Fibroblast of lung (primary cell): ENCODE measurements at places on chromosomes 5 and 9. TPM values are rescaled to one million over a fixed set of nuclear protein-coding genes. Genes with fewer than 3 reads are reported as not detected.
A peak's percentile ranks its signal among the peaks of the same experiment; 100 is the strongest.

DNA sequence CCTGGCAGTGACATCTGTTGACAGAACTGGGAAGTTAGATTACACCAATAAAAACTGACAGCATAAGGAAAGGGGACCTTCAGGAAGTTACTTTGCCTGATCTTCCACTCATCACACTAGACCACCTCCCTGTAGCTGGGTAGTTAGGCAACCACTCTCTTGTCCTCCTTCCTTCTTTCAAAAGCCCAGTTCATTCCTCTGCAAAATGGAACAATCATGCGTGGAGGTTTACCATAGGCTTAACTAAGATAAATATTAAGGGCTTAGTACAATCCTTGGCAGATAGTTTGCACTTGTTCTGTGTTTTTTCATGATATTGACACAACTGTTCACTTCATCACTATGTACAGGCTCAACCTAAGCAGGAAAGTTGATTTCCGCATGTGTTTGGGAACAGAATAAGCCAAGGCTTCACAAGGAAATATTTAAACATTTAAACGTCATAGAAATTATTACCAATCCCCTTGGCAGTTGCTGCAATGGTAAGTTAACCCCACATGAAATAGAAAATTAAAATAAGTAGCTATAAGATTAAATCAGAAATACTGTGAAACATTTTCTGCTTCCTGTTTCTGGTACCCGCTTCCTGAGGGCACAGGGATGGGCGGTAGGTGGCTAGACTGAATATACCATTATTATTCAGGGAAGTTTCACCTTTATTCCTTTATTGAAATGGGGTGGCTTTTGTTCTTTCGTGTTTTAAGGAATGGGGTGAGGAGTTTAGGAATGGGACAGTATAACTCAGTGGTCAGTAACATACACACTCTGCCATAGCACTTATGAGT lies 9.9 kb upstream of the PTGER4 start:
- no peaks in the 10 kb centered on the region for H3K4me1 ChIP-seq
- H3K36me3 ChIP-seq, result no peaks in the 10 kb centered on the region
- H3K27ac ChIP-seq, result no peak overlapping the region
- DNase-seq, result no peak

- H3K27ac ChIP-seq, result no peak overlapping the region
- H3K36me3 ChIP-seq, result no peaks in the 10 kb centered on the region
- DNase-seq, result no peak
- no peaks in the 10 kb centered on the region for H3K27me3 ChIP-seq
- H3K4me3 ChIP-seq, result no peak overlapping the region
These were observed 98.4 kb upstream of the GDNF start for GRCh38 chr5:37938076-37938852.

The CCNJL gene
- 0.26 TPM in 1 of 2 replicates, not detected in the other for total RNA-seq

The PDZD2 gene
- under 0.01 and 0.33 TPM in 2 replicates for total RNA-seq

The SPINK1 gene
- not detected in 2 replicates for total RNA-seq

The PCDHGA4 gene
- 2.8 and 7.6 TPM in 2 replicates for total RNA-seq

GRCh38 chr9:114945616-114946412 lies 15.4 kb upstream of the TNFSF8 start:
- no peak for DNase-seq
- H3K36me3 ChIP-seq, result no peaks in the 10 kb centered on the region
- H3K27me3 ChIP-seq, result peaks cover 9% of the 10 kb centered on the region
- no peak overlapping the region for H3K4me3 ChIP-seq

- H3K27me3 ChIP-seq, result no peaks in the 10 kb centered on the region
- H3K4me3 ChIP-seq, result no peak overlapping the region
- DNase-seq, result no peak
- H3K27ac ChIP-seq, result no peak overlapping the region
These were observed 84.8 kb downstream of the PPP2R2B start for GRCh38 chr5:146793709-146794108.

- H3K27me3 ChIP-seq, result no peaks in the 10 kb centered on the region
- no peaks in the 10 kb centered on the region for H3K4me1 ChIP-seq
- peaks cover 6% of the 10 kb centered on the region for H3K36me3 ChIP-seq
- no peak for DNase-seq
These were observed 39.0 kb downstream of the FAM78A start for GRCh38 chr9:131237291-131237690.

DNA sequence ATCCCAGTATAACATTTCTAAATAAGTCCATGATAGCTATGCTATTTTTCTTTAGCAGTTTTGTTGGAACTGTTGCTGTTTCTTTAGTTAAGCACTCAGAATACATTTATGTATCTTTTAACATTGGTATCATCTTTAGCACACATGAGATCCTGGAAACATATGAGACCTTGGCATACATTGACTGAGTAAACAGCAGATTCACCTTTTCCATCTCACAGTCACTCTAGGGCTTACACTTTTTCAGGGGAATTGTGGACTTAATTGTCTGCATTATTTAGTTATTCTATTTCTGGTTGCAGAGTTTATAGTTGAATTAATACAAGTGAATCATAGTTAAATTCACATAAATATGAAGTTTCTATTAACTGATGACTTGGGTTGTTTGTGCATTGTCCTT lies 70.1 kb downstream of the COMMD10 start:
- no peak overlapping the region for H3K4me3 ChIP-seq
- no peaks in the 10 kb centered on the region for H3K4me1 ChIP-seq
- no peak overlapping the region for H3K27ac ChIP-seq
- H3K27me3 ChIP-seq, result no peaks in the 10 kb centered on the region
- no peaks in the 10 kb centered on the region for H3K36me3 ChIP-seq

DNA sequence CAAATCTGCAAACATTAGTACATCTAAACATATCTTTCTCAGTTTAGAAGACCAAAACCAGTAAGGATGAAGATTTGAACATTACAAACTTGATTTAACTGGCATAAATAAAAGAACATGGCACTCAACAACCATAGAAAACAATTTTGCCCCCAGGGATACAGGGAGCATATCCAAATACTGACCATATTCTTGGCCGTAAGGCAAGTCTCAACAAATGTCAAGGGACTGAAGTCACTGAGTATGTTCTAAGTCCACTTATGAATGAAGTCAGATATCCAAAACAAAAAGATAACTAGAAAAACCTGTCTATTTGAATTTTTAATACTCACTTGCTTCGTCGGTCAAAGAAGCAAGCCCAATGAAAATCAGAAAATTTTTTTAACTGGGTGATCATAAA lies 14.1 kb downstream of the FEM1C start:
- H3K4me1 ChIP-seq, result peaks cover 4% of the 10 kb centered on the region
- no peaks in the 10 kb centered on the region for H3K36me3 ChIP-seq
- no peak for DNase-seq
- no peak overlapping the region for H3K27ac ChIP-seq
- H3K4me3 ChIP-seq, result no peak overlapping the region

- peak; percentile 82 for DNase-seq
- H3K36me3 ChIP-seq, result no peaks in the 10 kb centered on the region
- H3K4me3 ChIP-seq, result no peak overlapping the region
These were observed 46.3 kb downstream of the PTCD2 start for GRCh38 chr5:72366324-72366976.

- DNase-seq, result no peak
- H3K27ac ChIP-seq, result no peak overlapping the region
- H3K27me3 ChIP-seq, result no peaks in the 10 kb centered on the region
These were observed 10.3 kb downstream of the FRRS1L start for GRCh38 chr9:109156708-109157107.

DNA sequence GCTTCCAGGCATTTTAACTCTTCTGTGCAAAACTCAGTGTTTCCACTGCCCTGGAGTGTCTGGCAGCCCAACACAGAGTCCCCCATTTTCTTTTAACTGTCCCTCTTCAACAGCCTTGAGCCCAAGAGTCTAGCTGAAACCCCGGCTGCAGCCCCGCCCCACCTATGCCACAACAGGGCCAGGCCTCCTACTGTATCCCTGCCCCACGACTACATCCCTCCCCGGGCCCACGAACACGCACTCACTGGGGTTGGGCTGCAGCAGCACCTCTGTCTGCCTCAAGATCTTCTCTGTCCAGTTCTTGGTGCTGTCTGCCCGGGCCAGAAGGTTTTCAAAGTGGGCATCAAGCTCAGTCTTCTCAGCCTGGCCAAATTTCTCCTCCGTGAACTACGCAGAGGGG lies 6.1 kb downstream of the SH3GLB2 start:
- DNase-seq, result no peak
- H3K27ac ChIP-seq, result no peak overlapping the region
- peaks cover 8% of the 10 kb centered on the region for H3K4me1 ChIP-seq
- H3K4me3 ChIP-seq, result no peak overlapping the region

GRCh38 chr9:135948968-135949367 lies 12.2 kb downstream of the UBAC1 start:
- H3K27me3 ChIP-seq, result no peaks in the 10 kb centered on the region
- H3K36me3 ChIP-seq, result peaks cover 20% of the 10 kb centered on the region
- H3K4me3 ChIP-seq, result no peak overlapping the region
- no peak for DNase-seq
- H3K27ac ChIP-seq, result no peak overlapping the region

DNA sequence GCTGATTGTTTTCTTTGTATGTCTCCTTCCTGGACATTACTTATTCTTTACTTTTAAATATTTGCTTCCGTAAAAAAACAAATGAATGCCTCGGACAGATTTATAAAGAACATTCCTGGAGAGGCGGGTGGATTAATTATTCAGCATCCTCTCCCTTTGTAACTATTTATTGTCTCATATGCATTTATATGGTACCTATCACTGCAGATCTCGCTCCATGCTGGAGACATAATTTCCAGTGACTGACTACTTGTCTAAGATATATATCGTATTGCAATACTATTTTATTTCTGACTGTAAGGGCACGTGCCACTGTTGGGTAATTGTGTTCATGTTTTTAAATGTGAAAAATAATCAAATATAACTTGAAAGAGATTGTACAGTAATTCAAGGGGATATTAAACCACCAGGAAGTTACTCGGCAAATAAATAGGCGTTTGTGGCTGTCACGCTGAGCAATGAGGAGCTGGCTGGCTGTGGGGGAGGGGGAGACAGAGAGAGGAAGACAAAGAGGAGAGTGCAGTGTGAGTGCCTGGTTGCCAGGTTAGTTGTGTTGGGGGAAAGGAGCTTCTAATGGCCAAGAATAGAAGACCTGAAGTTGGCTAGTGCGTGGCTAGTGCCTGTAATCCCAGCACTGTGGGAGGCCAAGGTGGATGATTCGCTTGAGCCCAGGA lies 131.8 kb upstream of the GABRP start:
- H3K27ac ChIP-seq, result no peak overlapping the region
- no peaks in the 10 kb centered on the region for H3K27me3 ChIP-seq
- H3K4me3 ChIP-seq, result no peak overlapping the region

DNA sequence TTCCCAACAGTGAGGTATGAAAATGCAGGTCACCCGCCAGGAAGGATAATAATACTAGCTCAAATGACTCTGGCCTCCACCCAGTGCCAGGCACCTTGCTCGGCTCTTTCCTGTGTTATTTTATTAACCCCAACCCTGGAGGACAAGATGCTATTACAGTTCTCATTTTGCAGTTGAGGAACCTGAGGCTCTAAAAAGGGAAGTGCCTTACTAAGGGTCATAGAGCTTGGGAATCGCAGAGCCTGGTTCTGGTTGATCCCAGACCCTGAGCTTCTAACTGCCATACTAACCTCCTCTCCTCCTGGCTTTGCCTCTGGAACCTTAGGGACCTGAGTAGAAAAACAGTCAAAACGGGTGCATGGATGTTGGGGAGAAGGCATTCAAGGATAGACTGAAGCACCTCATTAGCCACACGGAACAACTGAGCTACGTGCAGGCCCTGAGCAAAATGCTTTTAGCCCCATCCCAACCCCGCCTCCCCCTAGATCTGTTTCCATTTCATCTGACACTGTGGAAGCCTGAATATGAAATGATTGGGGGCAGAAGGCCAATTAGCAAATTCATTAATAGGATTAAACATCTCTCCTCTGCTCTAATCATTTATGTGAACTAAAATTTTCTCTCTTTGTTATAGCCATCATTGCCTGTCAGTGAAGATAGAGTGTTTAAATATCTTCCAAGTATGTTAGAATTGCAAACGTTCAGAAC lies 7.9 kb downstream of the KCNIP1 start:
- no peaks in the 10 kb centered on the region for H3K36me3 ChIP-seq
- no peak overlapping the region for H3K4me3 ChIP-seq
- DNase-seq, result no peak
- no peaks in the 10 kb centered on the region for H3K4me1 ChIP-seq
- no peak overlapping the region for H3K27ac ChIP-seq

DNA sequence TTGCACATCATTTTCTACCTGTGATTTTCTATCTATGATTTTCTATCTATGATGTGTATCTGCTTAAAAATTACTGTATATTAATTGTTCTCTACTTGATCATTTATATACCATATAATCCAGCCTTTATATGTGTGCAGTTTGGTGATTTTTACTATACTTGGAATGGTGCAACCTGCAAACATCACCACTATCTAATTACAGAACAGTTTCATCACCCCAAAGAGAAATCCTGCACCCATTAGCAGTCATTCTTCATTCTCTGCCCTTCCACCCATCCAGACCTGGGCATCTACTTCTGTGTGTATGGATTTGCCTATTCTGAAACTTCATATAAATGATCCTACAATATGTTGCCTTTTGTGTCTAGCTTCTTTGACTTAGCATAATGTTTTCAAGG lies 51.3 kb downstream of the CARTPT start:
- no peaks in the 10 kb centered on the region for H3K4me1 ChIP-seq
- no peak overlapping the region for H3K27ac ChIP-seq
- no peak for DNase-seq

DNA sequence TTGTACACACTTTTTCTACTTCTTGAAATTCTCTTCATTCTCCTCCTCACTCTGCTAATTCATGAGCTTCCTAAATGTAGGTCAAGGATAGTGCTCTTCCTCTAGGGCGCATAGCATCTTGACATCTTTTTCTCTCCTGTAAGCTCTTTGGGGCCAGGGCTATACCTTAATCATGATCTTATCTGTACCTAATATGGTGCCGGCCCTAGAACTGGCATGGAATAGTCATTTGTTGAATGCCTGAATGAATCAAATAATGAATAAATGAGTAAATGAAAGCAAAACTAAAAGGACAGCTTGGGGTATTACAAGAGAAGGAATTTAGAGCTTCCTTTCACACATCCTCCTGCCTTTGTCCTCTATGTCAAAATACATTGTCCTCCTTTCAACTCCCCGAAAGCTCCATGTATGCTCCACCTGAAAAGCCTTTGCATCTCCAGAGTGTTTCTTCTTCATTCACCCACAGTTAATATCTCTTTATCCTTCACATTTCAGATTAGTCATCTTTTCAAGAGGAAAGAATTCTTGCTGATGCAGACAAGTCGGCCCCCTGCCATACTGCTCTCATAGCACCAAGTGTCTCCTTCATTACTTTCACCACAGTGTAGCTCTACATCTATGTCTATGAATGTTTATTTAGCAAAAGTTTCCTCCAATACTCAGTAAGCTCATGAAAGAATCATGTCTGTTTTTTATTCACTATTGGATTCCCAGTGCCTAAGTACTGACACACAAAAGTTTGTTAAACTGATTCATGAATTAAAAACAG lies 16.4 kb upstream of the PPP2R2B start:
- H3K27me3 ChIP-seq, result no peaks in the 10 kb centered on the region
- no peaks in the 10 kb centered on the region for H3K36me3 ChIP-seq
- no peak overlapping the region for H3K4me3 ChIP-seq
- H3K27ac ChIP-seq, result no peak overlapping the region

DNA sequence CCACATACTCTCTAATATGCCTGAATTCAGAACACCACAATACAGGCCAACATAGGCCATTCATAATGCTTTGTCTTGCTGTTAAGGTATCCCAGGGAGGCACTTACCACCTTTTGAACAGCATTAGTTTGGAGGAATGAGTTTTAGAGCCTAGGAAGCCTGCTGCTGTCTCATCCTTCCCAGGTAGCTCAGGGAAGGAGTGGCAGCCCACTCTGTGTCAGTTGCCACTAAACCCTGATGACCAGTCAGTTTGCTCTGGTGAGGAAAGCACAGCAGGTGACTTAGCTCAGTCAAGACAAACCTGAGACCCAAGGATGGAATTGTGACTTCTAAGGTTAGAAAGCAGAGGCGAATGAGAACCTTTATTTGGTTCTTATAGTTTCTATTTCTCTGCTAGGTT lies 337.4 kb upstream of the ATP10B start:
- H3K4me3 ChIP-seq, result no peak overlapping the region
- no peaks in the 10 kb centered on the region for H3K36me3 ChIP-seq
- H3K27me3 ChIP-seq, result no peaks in the 10 kb centered on the region
- no peaks in the 10 kb centered on the region for H3K4me1 ChIP-seq
- no peak overlapping the region for H3K27ac ChIP-seq

The N4BP3 gene
- total RNA-seq, result 0.26 and 0.83 TPM in 2 replicates
